ENCODE measurements at places on chromosomes 1 and 21. TPM values are rescaled to one million over a fixed set of nuclear protein-coding genes. Genes with fewer than 3 reads are reported as not detected.

PEAR1 gene
- not detected for total RNA-seq

WNT9A gene
- total RNA-seq = under 0.01 TPM

SOD1 gene
- 303 TPM for total RNA-seq

FALEC gene
- not detected for total RNA-seq

PTPN7 gene
- not detected for total RNA-seq

IFNLR1 gene
- under 0.01 TPM for total RNA-seq

FAM110D gene
- 0.15 TPM for total RNA-seq

NBPF20 gene
- 0.93 TPM for total RNA-seq

LPAR3 gene
- total RNA-seq = 9.7 TPM

LCE1A gene
- total RNA-seq = not detected

TMEM61 gene
- total RNA-seq = not detected

HHIPL2 gene
- total RNA-seq = under 0.01 TPM

C1QB gene
- not detected for total RNA-seq

CSF1 gene
- total RNA-seq = 14.5 TPM

IVL gene
- total RNA-seq = not detected

KRTAP21-2 gene
- not detected for total RNA-seq

ERG gene
- total RNA-seq = 0.34 TPM

RGS18 gene
- not detected for total RNA-seq

MAP10 gene
- 2.0 TPM for total RNA-seq

LMOD1 gene
- under 0.01 TPM for total RNA-seq

MECR gene
- 31.5 TPM for total RNA-seq

C1orf21 gene
- 30.5 TPM for total RNA-seq

HLX gene
- total RNA-seq = 0.69 TPM

MEX3A gene
- 4.0 TPM for total RNA-seq

TRIM67 gene
- total RNA-seq = under 0.01 TPM

TIAM1 gene
- total RNA-seq = 65.7 TPM

UBE2U gene
- total RNA-seq = not detected

DPYD gene
- total RNA-seq = 10.3 TPM

C1orf87 gene
- not detected for total RNA-seq

TMPRSS3 gene
- not detected for total RNA-seq

PPIAL4G gene
- not detected for total RNA-seq

CYYR1 gene
- not detected for total RNA-seq

KRTAP13-2 gene
- total RNA-seq = not detected

ZMYM1 gene
- 28.7 TPM for total RNA-seq

FCRL6 gene
- total RNA-seq = not detected

VSIG8 gene
- not detected for total RNA-seq

S100A9 gene
- not detected for total RNA-seq

OR2M3 gene
- total RNA-seq = not detected

CHIA gene
- total RNA-seq = not detected

GLIS1 gene
- under 0.01 TPM for total RNA-seq

GBP1 gene
- total RNA-seq = 51.3 TPM

POLR3GL gene
- 14.9 TPM for total RNA-seq

NR1I3 gene
- not detected for total RNA-seq

RHBDL2 gene
- total RNA-seq = not detected

NUDT4B gene
- total RNA-seq = 29.9 TPM
